SHP77 treated with DMSO at 0.1 percent for 48 hours (cell line): ENCODE measurements at places on chromosomes 6 and 20.

- DNase-seq, result no peak
Observed at GRCh38 chr20:51154708-51155690, 132.1 kb upstream of the KCNG1 start.

GRCh38 chr6:132133736-132134445, 182.7 kb upstream of the CCN2 start:
- no peak for DNase-seq

DNA sequence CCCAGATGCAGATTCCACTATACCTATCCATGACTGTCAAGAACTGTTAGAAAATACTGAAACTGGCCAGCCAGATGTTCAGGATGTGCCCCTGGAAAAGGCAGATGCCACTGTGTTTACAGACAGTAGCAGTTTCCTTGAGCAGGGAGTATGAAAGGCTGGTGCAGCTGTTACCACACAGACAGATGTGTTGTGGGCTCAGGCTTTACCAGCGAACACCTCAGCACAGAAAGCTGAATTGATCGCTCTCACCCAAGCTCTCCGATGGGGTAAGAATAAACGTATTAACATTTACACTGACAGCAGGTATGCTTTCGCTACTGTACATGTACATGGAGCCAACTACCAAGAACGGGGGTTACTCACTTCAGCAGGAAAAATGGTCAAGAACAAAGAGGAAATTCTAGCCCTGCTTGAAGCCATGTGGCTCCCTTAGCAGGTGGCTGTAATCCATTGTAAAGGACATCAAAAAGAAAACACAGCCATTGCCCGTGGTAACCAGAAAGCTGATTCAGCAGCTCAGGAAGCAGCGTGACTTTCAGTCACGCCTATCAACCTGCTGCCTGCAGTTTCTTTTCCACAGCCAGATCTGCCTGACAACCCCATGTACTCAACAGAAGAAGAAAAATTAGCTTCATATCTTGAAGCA, 459.7 kb upstream of the HTR1E start:
- DNase-seq, result no peak

- DNase-seq, result no peak
Observed at GRCh38 chr20:689348-689747, 13.7 kb upstream of the SCRT2 start.

- DNase-seq, result no peak
Observed at GRCh38 chr20:19767070-19767469, 9.0 kb downstream of the RIN2 start.

- DNase-seq, result no peak
Observed at GRCh38 chr20:23315099-23315498, 35.5 kb upstream of the NXT1 start.

DNA sequence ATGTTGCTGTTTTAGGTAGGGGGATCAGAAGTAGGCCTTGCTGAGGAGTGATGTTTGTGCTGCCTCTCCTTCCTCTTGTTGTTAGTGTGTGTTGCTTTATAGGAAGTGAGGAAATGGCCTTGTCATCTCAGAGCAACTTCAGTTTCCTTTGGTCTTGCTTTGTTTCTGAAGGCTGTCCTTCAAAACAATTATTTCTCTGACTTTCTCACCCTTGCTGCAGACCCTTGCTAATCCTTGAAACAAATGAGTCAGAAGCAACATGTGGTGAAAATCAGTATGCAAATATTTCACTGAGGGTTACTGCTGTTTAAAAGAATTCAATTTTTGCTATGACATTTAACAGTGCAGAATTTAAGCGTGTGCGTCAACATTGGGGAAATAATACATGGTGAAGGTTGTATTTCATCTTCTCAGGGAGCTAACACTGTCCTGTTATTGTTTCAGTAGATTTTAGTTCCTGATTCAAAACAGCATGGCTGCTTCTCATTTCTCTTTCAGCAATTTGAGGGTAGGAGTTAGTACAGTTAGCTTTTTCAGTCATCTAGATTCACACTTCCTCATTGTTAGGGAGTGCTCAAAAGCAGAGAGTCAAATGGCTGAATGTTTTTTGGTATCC, 13.8 kb downstream of the RNF144B start:
- DNase-seq, result no peak

- no peak for DNase-seq
Observed at GRCh38 chr6:140641412-140641811, 1267.0 kb upstream of the CITED2 start.

GRCh38 chr6:105646391-105646867, 243.5 kb upstream of the PREP start:
- no peak for DNase-seq

DNA sequence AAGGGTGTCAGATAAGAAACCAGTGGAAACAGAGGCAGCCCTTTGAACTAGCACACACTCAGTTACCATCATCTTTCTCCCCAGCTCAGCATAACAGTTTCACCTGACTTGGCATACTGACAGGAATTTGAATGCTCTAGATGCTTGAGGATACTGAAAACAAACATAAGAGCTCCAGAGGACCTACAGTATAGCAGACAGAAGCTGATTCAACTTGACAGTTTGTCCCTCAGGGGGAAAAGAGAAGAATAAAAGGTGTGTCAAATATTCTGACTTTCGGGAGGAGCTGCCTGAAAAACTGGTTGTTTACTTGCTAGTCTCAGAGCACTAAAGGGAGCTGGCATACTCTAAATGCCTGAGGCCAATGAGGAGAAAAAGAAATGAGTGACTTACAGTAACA, 35.1 kb downstream of the EYS start:
- no peak for DNase-seq

DNA sequence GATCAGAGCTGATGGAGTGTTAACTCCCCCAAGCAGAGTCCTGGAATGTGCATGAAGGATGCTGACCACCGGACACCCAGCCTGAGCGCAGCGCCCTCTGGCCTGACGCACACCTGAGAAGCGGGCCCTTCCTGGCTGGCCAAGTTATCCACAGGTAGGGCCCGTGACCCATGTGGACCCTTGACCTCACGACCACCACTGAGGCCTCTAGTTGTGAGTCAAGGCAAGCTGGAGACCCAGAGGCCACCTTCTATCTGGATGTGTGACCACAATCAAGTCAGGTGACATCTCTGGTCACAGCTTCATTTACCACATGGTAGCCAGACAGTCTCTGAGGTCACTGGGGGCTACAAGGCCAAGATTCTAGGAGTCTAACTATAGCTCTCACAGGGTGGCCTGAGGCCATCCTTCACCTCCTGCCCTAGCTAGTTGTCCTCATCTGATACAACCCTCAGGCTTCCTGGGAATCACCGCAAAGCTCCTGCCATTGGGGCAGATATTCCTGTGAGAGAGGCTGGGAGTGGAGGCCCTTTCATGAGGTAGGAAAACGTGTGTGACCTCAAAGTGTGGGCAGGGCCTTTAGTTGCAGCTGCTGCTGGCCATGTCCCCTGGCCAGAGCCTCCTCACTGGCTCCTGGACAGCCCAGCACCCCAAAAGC, 53.1 kb downstream of the DSTN start:
- DNase-seq, result no peak
